Nucleus accumbens (tissue), 56 donors: ENCODE measurements at places on chromosomes 11 and 22.

DNA sequence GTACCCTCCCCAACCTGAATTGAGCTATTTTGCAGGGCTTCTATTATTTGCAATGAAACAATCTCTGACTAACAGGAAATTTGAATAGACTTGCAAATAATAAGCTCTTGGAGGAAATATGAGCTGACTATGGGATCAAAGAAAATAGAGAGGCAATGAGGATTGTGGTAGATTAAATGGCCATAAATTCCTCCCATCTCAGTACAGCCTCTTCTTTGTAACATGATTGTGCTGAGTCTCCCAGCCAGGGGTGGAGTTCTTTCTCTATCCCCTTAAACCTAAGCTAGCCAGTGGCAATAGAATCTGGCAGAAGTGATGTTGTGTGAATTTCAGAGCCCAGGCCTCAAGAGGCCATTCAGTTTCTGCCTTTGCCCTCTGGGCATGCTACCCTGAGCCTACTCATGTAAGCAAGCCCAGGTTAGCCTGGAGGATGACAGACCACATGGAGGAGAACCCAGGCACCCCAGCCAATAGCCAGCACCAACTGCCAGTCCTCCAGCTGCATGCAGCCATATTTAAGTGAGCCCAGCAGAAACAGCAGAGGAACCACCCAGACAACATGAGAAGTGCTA lies 86.8 kb upstream of the TP53I11 start:
- DNase-seq = no peak

DNA sequence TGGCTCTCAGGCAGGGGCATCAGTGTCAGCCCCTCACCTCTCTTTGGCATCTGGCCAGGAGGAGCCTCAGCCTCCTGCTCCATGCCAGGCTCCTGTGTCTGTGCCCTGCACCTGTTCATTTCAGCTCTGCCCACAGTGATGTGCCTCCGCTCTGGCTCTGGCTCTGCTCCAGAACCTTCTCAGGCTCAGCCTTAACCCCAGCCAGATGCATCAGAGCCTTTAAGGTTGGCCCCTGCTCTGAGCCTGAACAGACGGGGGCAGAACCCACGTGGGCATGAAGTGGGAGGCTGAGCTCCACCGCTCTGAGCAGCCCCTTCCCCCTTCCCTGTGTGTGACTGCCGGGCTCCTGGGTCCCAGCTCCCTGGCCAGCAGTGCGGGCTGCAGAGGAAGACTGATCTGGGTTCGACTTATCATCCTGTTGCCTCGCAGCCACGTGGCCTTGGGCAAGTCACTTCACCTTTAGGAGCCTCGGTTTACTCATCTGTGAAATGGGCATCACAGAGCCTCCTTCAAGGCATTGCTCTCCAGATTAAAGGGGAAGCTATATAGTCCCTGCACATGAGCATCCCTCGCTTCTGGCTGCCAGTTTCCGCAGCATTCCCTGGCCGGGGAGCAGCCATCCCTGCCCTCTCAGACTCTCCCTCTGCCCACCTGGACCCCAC lies 44.7 kb upstream of the RTL6 start:
- no peak for DNase-seq

GRCh38 chr11:106091480-106092123 lies 14.1 kb downstream of the AASDHPPT start:
- DNase-seq = no peak

- DNase-seq = no peak
Observed at GRCh38 chr11:44829838-44830237, 103.1 kb downstream of the TSPAN18 start.

- DNase-seq = no peak
Observed at GRCh38 chr11:33248416-33248971, 8.7 kb upstream of the HIPK3 start.

DNA sequence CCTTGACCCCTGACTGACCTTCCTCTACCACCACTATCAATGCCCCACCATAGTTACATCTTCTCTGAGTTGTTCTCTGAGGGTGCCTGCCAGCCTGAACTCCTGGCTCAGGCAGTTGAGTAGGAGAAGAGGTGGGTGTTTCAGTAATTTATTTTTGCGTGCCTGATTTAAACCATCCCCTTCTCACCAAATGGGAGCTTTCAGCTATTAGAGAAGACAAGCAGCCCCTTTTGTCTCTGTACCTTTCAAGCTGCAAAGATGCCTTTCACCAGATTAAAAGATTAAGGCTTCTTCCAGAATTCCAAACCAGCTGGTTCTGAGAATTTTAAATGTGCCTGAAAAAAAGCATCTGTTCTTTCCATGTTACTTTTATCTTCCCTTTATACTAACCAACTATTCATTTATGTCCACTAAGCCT lies 223.8 kb downstream of the FAM76B start:
- no peak for DNase-seq
